Activated effector memory CD4-positive, alpha-beta T cell treated with Interleukin-2 at 50 U/mL for 16 hours (primary cell): ENCODE measurements at places on chromosomes 5 and 9.

DNA sequence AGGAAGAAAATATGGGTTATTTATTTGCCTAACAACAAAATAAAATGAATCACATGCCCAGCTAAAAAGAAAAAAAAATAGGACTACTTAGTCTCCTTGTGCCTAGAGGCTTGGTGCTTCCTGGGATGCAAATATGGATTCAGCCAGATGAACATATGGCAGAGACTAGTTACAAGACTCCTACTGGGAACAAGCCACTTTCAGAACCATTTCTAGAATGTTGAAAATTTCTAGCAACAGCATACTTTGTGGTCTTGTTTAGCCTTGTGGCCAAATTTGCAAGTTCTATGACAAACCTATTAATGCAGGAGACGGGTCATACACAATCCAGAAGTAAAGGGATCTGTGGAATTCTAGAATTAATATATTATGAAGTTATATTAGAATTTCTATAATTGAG lies 198.7 kb downstream of the CHSY3 start:
- DNase-seq: no peak

GRCh38 chr5:9782826-9783560 lies 152.8 kb upstream of the TAS2R1 start:
- DNase-seq: no peak

- peak; percentile 9 for DNase-seq
These were observed 103.8 kb downstream of the RPS23 start for GRCh38 chr5:82174128-82174918.

DNA sequence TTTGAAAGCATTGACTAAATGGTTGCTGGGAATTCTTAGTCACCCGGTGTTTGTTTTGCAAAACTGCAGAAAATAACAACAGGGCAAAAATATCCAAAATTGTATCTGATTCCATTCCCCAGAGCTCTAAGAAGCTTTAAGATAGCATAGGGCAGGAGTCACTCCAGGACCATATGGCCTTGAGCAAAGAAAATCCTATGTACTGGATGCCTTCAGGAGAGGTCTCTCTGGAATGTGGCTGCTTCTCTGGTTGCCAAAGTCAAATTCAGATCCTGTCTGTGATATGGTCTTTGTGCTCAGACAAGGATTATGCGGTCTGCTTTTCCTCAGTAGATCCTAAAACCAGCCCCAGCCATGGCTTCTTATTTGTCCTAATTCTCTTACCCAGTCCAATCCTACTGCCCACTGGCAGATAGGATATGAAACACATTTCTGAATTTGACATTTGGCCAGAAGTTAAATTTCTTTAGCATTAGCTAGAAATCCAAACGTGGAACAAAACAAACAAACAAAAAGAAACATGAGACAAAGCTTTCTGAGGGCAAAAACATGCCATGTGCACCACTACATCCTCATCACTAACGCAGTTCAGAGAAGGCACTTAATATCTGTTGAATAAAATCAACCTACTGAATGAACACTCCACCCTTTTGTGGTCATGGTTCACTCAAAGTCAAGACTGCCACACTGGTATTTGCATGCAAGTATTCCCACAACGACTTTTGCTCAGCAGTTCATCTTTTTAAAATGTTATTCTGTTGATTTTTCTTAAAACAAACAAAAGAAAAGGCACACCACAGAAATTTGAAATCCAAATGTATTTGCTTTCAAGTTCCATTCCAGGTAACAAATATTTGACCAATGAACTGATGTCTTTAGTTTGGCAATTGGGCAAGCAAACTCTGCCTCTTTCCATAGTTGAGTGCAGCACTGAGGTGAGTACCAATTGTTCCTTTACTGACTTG lies 165.7 kb downstream of the TRPM6 start:
- no peak for DNase-seq

GRCh38 chr5:5340206-5340729 lies 82.2 kb upstream of the ICE1 start:
- DNase-seq: no peak

- DNase-seq: no peak
These were observed 825.5 kb downstream of the TLR4 start for GRCh38 chr9:118529624-118530214.

GRCh38 chr9:102974530-102974929 lies 20.6 kb upstream of the CYLC2 start:
- DNase-seq: no peak

- no peak for DNase-seq
These were observed 360.7 kb upstream of the CDH10 start for GRCh38 chr5:25005431-25005830.

GRCh38 chr9:138075961-138076649 lies 198.5 kb downstream of the CACNA1B start:
- no peak for DNase-seq

DNA sequence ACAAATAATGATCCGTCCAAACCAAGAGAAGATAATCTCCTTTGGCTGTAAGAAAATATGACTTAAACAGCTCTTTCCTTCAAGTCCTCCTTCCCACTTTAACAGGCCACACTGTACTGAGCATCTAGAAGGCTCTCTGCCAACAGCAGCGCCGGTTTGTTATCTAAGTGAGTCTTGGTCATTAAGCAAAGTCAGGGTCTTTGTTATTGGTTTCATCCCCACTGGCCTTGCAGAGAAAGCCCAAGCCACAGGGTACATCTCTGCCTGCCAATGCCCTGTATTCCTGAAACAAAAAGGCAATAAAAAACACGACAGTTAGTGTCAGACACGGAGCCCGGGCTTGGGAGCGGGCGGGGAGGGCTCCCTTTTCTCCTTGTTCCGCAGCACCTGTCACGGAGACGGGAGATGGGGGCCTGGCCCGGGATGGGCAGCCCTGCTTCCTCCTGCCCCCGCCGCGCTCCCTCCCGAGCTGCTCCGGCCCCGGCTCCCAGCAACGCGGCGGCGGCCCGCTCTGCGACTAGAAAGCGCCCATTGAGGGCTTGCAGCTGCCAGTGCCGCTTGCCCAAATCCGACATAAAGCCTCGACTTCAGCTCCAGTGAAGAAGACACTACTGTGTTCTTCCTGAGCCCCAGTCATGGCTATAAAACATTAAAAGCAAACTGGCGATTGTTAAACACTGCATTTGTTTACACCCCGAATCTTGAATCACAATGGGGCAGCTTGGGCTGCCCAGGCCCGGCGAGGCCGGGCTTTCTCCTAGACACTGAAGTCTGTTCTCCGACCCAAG lies 28.1 kb upstream of the PIK3R1 start:
- no peak for DNase-seq

- DNase-seq: no peak
These were observed 41.3 kb downstream of the ROPN1L start for GRCh38 chr5:10482791-10483530.

GRCh38 chr5:160743027-160743426 lies 109.0 kb downstream of the ATP10B start:
- DNase-seq: no peak

GRCh38 chr5:33981408-33982162 lies 2.9 kb downstream of the SLC45A2 start:
- no peak for DNase-seq

GRCh38 chr5:135053278-135053677 lies 19.2 kb upstream of the PITX1 start:
- no peak for DNase-seq
